ENCODE measurements at places on chromosomes 3 and 15.

GRCh38 chr3:88616413-88616812 is 466.7 kb downstream of the C3orf38 start:
- DNase-seq, result no peak

DNA sequence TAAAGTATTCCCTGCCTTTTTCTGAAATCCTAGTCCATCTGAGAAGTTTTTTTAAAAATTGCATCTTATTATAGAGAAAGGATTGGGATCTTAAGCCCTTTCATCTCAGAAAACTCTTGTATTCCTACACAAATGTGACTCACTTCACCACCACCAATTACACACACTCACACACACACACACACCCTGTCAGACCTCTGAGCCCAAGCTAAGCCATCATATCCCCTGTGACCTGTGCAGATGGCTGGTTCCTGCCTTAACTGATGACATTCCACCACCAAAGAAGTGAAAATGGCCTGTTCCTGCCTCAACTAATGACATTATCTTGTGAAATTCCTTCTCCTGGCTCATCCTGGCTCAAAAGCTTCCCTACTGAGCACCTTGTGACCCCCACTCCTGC is 1181.9 kb downstream of the ROBO2 start:
- DNase-seq, result no peak

DNA sequence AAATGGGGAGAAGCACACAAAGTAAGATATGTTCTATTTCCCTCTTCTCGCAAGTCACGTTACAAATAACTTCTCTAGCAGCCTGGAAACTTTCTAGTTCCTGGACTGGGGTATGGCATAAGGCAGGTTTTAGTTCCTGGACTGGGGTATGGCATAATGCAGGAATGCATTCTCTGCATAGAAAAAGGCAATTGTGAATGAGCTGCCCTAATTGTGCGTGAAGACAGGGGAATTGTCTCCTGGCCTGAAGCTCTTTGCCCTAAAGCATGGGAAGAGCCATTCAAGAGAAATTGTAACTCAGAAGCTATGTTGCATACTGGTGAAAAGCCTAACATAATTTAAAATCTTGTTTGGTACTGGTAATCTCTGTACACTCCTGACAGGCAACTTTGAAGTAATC is 54.3 kb upstream of the CBLB start:
- DNase-seq, result no peak

DNA sequence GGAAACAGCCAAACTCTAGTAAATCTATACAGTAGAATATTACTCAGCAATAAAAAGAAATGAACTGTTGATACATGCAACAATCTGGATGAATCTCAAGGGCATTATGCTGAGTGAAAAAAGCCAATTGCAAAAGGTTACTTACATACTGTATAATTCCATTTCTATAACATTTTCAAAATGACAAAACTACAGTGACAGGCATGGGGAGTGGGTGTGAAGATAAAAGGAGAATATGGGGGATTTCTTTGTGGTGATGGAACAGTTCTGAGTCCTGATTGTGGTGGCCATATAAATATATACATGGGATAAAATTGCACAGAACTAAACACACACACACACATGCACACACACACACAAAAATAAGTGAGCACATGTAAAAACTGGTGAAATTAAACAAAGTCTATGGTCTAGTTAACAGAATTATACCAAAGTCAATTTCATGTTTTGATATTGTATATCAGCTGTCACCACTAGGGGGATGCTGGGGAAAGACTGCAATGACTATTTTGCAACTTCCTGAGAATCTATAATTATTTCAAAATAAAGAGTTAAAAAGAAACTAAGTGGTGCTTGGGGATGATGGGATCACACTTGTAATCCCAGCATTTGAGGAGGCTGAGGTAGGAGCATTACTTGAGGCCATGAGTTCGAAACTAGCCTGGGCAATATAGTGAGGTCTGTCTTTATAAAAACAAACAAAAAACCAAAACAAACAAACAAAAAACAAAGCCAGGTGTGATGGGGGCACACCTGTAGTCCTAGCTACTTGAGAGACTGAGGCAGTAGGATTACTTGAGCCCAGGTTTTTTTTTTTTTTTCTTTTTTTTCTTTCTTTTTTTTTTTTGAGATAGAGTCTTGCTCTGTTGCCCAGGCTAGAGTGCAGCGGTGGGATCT is 66.0 kb downstream of the SPTSSB start:
- DNase-seq, result no peak

DNA sequence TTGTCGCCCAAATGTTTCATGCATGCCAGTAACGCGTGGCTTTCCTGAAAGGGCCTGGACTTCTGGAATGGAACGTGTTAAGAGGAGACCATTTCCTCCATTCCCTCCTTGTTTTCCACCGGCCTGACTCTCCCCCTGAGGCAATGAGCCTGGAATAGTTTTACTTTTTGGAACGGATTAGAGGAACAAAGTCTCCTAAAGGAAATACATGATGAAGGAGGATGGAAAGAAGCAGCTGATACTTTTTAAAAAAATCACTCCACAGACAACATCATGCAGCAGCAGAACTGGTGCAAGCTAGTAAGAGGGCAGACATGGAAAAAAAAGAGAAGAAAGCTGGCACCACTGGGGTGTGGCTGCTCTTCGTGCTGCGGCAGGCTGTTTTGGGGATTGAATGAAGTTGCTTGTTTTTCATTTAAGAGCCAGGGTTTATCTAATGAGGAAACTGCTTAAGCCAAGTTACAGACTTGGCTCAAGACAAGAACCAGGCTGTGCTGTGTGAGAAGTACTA is 3.6 kb upstream of the KBTBD12 start:
- DNase-seq, result no peak

All from stimulated activated CD8-positive, alpha-beta memory T cell treated with anti-CD3 and anti-CD28 coated beads, Interleukin-2, amount 100 ng/mL, for 48 hours (primary cell).